ENCODE measurements at places on chromosomes 3 and 15. TPM values are rescaled to one million over a fixed set of nuclear protein-coding genes. Genes with fewer than 3 reads are reported as not detected.

NR2E3 gene
- total RNA-seq, result not detected

PAQR9 gene
- total RNA-seq, result 14.1 TPM

GPR27 gene
- 10.0 TPM for total RNA-seq

DGKG gene
- total RNA-seq, result 25.5 TPM

GP5 gene
- 0.13 TPM for total RNA-seq

DOCK3 gene
- total RNA-seq, result 4.9 TPM

PDCD10 gene
- total RNA-seq, result 40.9 TPM

GPR62 gene
- not detected for total RNA-seq

CALML4 gene
- 1.0 TPM for total RNA-seq

PLSCR2 gene
- total RNA-seq, result not detected

TMCO5A gene
- total RNA-seq, result not detected

All from heart right ventricle (tissue), 16 donors.